ENCODE measurements at places on chromosomes 11 and 22.
A peak's percentile ranks its signal among the peaks of the same experiment; 100 is the strongest.

- no peak for DNase-seq
Measured at GRCh38 chr11:4884361-4884760, 2.7 kb downstream of the OR51T1 start.

DNA sequence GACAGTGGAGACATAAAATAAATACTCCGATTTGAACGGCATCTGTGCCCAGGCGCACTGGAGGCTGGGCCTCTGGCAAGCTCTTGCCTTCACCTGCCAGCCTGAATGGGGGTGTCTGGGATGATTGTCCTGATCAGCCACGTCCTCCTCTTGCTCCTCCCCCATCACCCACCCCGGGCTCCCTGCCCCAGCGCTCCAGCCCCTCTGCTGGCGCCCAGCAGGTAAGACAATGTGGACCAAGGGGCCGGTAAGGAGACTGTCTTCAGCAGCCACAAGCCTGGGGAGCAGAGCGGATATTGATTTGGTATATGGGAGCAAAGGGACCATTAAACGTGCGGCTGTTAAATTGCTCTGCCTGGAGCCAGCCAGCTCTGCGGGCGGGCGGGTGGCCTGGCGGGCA lies 24.9 kb downstream of the WNT11 start:
- no peak for DNase-seq

GRCh38 chr11:61635304-61635703 lies 44.9 kb upstream of the DAGLA start:
- DNase-seq: no peak

- no peak for DNase-seq
Measured at GRCh38 chr11:125256541-125257189, 92.1 kb downstream of the PKNOX2 start.

DNA sequence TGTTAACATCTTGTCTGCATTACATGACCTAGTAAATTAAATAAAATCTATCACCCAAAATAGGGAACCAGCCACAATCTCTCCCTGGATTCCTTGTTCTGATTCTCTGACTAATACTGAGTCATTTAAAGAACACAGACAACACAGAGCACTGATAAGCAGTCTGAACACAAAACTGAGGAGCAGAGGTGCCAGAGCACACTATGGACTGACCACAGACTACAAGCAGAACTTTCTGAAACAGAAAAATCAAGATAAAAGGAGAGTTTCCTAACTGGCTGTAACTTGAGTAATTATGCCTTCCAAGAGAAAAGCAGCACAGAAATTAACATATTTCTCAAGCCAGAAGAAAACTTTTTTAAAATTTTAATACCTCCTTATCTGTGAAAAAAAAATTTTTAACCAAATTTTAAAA lies 128.8 kb downstream of the SGSM3 start:
- no peak for DNase-seq

GRCh38 chr22:37643225-37643847 lies 3.9 kb downstream of the SH3BP1 start:
- peak; percentile 79 for DNase-seq

DNA sequence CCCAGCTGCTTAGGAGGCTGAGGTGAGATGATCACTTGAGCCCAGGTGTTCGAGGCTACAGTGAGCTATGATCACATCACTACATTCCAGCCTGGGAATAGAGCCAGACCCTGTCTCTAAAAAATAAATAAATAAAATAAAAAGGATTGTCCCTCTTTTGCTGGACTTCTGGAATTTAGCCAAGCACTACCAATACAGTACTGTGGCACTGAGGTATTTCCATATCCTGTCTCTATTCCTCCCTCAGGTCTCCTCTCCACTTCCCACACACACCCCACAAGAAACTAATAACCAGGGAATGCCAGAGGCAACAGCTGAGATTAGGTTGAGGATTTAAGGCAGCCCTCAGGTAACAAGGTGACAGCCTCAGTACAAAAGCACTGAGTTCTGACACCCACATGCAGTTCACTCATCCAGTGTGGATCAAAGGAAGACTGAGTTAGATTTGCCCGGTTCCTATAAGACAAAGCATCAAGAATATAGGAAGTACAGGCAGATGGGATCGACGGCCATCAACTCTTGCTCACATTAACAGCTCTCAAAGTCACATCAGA lies 4.5 kb upstream of the PPP2R1B start:
- no peak for DNase-seq

GRCh38 chr11:122807731-122808477 lies 30.4 kb upstream of the CRTAM start:
- DNase-seq: no peak

GRCh38 chr11:134082990-134083389 lies 14.1 kb downstream of the JAM3 start:
- DNase-seq: no peak

DNA sequence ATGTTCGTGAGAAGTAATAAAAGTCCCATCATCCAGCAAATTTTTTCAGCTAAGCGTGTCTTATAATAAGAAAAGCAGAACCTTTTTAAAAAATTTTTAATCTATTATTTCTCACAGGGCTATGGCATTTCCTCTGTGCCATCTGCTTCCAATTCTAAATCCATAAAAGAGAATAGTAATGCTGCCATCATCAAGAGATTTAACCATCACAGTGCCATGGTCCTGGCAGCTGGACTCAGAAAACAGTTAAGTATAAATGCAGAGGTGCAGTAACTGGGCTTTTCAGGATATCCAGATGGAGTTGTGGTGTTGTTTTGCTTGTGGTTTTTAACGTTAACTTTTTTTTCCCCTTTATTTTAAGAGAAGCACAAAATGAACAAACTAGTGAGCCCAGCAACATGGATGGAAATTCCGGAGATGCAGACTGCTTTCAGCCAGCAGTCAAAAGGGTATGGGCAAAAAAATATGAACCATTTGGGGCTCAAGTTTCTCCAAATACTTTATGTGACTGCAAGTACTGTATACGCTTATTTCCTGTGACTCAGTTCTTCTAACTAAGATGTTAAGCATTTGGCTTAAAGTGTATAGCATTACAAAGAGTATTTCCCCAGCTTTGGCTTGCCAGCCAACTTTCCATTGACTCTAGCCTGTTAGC lies 25.2 kb downstream of the GTF2H1 start:
- DNase-seq: no peak

- no peak for DNase-seq
Measured at GRCh38 chr11:66258473-66258893, 10.0 kb upstream of the RAB1B start.

DNA sequence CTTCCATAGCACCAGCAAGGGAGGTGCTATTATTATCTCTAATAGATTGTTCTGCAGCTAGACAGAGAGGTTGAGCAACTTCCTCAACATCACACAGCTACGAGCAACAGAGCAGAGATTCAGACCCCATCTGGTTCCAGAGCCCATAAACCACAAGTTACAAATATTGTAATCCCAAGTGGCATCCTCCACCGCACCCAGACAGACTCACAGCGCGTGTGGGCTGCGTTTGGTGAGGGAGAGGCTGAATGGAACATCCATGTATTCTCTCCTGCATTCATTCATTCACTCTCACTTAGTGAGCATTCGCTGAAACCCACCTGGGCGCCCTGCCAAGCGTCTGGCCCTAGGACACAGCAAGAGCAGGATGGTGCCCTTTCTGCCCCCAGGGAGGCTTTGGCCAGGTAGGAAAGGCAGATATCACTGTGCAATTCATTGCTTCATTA lies 33.5 kb downstream of the LIF start:
- no peak for DNase-seq

DNA sequence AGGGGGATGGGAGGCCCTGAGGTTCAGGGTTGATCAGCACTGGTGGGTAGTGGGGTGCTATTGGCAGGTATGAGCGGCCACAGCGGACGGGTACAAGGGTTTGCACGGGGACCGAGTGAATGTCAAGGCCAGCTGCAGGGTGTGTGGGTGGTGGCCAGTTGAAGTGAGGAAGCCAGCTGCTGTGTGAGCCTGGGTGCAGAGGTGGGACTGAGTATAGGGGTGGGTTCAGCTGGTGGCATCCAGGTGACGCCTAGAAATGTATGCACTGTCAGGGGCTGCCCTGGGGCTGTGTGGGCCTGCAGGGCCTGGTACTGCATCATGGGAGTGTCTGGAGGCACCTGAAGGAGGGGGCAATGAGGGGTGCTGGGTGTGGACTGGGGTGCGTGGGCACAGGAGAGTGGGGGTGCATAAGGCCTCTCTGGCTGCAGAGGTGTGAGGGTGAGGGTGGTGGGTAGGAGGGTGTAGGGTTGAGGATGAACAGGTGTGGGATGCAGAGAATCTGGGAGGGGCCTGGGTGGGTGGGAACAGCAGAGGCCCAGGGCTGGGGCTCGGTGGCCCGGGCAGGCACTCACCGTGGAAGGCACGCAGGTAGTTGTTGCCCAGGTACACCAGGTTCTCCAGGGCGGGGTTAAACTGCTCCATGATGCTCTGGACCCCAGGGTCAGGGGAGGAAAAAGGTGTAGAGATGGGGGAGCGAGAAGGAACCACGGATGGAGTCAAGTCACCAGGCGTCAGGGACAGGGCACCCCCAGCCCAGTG lies 1.7 kb downstream of the BAIAP2L2 start:
- DNase-seq: no peak

- no peak for DNase-seq
Measured at GRCh38 chr11:62569611-62570010, 4.1 kb downstream of the EEF1G start.

DNA sequence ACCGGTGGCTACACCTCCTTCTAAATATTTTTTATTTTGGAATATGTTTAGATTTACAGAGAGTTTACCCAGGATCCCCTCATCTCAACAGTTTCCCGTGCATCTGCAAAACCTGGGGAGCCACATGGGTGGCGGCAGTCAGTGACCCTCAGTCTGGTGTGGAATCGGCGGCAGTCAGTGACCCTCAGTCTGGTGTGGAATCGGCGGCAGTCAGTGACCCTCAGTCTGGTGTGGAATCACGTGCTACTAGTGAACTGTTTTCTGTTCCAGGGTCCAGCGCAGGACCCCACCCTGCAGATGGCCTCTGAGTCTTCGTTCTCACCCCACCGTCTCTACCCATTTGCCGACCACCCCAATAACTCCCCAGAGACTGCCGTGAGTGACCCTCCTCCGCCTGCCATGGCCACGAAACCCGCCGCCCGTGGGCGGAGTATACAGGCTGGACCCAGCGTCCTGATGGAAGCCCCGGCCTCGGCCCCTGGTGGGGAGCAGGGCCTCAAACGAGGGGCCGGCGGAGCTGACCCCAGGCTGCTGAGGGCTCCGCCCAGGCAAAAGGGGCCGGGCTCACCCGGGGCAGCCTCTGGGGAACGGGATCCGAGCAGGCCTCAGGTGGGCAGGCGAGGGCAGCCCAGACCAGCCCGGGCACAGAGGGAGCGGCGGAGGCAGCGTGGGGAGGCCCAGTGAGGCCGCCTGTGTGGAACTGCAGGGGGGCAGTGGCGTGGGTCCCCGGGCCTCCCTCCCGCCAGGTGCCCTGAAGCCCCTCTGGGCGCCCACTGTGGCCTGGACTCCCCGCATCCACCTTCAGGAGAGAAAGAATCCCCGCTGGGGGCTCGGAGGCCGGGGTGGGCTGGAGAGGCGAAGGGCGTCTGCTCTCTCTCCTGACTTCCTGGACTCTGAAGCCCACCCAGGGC lies 2.5 kb downstream of the IL17REL start:
- DNase-seq: no peak

GRCh38 chr11:114928260-114928870 lies 250.0 kb downstream of the NXPE2 start:
- DNase-seq: no peak

GRCh38 chr11:77609234-77609633 lies 19.5 kb downstream of the AQP11 start:
- no peak for DNase-seq

GRCh38 chr11:133582326-133582725 lies 50.0 kb upstream of the OPCML start:
- DNase-seq: no peak

DNA sequence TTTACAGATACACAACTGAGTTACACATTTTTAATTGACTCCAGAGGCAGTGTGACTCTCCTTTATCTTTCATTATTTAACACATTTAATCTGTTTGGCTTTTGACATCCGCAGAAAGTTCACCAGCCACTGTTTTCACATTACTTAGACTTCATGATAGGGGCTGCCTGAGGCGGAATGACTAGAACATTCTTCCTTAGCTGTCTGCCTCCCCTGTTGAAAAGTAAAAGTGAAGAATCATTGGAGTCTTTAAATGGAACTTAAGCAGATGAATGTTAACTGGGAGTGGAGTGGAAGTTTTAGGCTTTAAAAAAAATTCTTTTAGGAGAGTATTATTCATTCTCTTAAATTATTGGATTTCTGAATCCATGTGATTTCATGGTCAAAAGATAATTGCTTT lies 229.2 kb upstream of the MTNR1B start:
- DNase-seq: no peak

GRCh38 chr11:130124096-130124495 lies 35.5 kb upstream of the ST14 start:
- DNase-seq: no peak

GRCh38 chr11:29801561-29801960 lies 215.3 kb downstream of the KCNA4 start:
- no peak for DNase-seq

- DNase-seq: peak; percentile 56
Measured at GRCh38 chr22:38311323-38311620, 6.0 kb downstream of the CSNK1E start.

GRCh38 chr11:31870609-31871309 lies 59.6 kb upstream of the PAX6 start:
- no peak for DNase-seq

GRCh38 chr11:78635814-78636506 lies 61.3 kb upstream of the NARS2 start:
- DNase-seq: no peak

GRCh38 chr11:30107899-30108298 lies 91.1 kb upstream of the KCNA4 start:
- DNase-seq: no peak

DNA sequence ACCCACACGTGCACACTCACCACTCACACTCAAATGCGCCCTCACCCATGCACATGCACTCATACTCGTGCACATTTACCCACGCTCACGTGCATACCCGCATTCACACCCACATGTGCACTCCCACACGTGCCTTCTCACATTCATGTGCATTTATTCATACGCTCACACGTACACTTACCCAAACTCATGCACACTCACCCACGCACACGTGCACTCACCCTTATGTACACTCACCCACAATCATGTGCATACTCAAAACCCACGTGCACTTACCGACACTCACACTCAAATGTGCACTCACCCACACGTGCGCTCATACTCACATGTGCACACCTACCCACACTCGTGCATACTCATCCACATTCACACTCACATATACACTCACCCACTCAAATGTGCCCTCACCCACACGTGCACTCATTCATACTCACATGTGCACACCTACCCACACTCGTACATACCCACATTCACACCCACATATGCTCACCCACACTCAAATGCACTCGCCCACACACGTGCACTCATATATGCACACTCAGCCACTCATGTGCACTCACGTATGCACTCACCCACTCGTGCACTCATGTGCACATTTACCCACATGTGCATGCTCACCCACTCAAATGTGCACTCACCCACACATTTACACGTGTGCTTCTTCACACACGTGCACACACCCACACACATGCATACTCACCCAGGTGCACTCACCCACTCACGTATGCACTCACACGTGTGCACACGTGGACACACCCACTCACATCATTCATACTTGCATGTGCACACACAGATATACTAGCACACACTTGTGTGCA lies 84.4 kb downstream of the TRMU start:
- DNase-seq: no peak
